ENCODE measurements at places on chromosomes 12 and 14.
A peak's percentile ranks its signal among the peaks of the same experiment; 100 is the strongest.

DNA sequence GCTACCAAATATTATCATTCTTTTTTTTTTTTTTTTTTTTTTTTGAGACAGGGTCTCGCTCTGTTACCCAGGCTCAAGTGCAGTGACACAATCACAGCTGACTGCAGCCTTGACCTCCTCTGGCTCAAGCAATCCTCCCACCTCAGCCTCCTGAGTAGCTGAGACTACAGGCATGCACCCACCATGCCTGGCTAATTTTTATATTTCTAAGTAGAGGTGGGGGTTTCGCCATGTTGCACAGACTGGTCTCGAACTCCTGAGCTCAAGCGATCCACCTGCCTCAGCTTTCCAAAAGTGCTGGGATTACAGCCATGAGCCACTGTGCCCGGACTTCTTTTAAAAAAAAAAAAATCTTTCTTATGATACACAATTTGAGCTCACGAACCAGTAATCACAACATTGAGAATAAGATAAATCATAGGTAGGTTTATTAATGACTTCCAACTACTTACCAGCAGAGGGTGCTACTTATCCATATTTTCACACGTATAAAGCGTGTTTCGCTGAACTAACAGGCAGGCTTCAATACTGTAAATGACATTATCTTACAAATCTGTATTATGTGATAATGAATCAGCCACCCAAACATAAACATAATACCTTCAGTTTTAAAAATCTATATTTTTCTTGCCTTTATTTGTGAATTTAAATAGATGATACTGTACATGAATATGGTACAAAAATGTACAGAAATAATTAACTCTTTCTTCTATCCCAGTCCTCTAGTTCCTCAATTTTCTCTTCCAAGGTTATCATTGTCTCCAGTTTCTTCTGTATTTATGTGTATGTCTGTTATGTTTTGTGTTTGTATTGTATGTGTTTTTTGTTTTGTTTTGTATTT lies 42.5 kb upstream of the BCAT1 start:
- peak; percentile 20 for DNase-seq

- no peak for DNase-seq
These were observed 123.4 kb downstream of the CMAS start for GRCh38 chr12:22169376-22169775.

GRCh38 chr12:115945491-115945885 lies 332.0 kb downstream of the MED13L start:
- no peak for DNase-seq

DNA sequence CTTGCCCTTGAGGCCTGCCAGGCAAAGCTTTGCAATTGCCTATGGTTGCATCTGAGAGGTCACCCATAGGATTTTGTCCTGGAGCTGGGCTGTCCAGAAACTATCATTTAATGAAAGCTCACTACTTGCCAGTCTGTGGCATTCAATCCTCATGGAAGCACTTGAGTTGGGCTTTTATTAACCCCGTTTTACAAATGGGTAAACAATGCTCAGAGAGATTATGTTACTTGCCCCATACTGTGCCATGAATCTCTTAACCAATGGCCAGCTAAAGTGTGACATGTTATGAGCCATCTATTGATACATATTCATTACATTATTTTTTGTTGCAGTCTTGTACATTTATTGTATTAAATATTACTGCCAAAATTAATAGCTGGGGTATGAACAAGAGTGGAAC lies 35.9 kb downstream of the PDZRN4 start:
- DNase-seq, result no peak

DNA sequence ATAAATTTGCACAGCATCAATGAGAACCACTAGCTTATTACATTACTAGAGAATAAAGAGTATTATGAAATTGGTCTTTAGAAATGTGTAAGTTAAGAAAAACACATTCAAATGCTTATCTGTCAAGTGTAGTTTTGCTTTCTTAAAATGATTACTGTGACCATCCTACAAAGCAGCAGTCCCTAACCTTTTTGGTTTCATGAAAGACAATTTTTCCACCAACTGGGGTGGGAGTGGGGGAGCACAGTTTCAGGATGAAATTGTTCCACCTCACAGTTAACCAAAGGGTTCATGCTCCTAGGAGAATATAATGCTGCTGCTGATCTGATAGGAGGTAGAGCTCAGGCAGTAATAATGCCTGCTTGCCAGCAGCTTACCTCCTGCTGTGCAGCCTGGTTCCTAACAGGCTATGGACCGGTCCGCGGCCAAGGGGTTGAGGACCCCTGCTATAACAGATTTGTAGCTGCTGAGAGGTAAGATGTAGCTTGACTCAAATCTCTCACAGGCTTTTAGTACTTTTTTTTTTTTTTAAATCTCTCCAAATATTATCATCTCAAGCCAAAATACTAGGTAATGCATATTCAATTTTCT lies 45.4 kb downstream of the PPP4R3A start:
- no peak for DNase-seq

DNA sequence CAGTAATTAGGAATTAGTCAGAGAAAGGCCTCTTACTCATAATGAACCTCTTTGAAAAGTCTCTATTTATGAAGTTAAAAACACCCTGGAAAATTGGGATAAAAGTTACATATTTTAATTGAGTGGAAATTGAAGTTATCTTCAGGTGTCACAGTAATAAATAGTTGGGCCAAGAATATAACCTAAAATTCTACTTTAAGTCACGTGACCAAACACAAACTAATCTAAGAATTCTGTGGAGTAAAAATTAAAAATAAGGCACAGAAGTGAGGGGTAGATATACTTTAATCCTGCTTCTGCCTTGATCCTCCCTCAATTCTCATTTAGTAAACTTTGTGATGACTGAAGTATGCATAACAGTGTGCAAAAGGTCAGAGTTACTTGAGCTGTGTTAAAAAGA lies 226.4 kb downstream of the NAV3 start:
- no peak for DNase-seq

GRCh38 chr12:15543347-15543746 lies 221.0 kb downstream of the PTPRO start:
- no peak for DNase-seq

GRCh38 chr14:64649383-64649998 lies 54.7 kb upstream of the PLEKHG3 start:
- no peak for DNase-seq

- no peak for DNase-seq
These were observed at the start of gene GPR162 for GRCh38 chr12:6821591-6822425. TSS of gene GPR162 (plus strand) at chr12:6821821. CDS start at chr12:6823899, 2,078 bp downstream.

DNA sequence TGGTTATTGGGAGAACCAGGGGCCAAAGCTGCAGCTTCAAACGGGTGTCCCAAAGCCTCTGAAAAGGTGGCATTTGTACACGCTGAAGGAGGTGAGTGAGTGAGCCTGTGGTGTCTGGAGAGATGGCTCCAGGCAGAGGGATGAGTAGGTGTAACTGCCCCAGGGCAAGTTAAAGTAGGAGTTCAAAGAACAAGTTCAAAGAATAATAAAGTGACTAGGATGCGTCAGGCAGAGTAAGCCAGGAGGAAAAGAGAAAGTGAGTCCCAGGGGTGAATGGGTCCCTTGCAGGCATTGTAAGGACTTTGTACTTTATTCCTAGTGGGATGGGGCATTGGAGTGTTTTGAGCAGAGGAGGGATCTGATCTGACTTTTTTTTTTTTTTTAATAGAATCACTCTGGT lies 201.4 kb upstream of the PWP1 start:
- no peak for DNase-seq

DNA sequence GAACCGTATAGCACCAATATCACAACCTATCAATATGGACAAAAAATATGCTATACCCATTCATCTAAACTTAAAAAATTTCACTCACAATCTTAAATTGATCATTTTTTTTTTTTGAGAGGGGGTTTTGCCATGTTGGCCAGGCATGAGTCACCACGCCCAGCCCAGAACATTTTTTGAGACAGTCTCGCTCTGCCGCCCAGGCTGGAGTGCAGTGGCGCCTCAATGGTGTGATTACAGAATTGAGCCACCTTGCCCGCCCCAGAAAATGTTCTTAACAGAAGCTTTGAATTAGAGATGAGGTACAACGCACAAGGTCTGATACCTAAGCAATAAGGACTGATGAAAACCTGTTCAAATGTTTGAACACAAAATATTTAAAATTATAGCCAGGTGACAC lies 15.8 kb upstream of the ATP5F1B start:
- DNase-seq, result no peak

GRCh38 chr14:90332271-90332584 lies 487 bp upstream of the NRDE2 start:
- DNase-seq, result no peak

DNA sequence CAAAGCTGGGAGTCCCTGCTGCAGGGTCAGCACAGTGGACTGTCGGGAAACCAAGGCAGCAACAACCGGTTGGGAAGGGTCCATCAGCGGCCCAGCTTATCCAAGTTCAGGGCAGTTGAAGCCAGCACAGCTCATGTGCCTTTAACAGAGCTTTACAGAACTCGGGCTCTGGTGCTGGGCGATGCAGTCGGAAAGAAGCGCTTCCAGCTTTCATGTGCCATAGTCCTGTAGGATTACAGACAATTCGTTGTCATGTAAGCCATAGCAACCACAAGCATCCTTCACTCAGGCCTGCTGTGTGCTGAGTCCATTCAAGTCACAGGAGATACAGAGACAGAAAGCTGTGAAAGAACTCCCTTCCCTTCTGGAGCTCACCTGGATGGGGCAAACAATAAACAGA lies 3.5 kb upstream of the FAM181A start:
- DNase-seq, result peak; percentile 44

DNA sequence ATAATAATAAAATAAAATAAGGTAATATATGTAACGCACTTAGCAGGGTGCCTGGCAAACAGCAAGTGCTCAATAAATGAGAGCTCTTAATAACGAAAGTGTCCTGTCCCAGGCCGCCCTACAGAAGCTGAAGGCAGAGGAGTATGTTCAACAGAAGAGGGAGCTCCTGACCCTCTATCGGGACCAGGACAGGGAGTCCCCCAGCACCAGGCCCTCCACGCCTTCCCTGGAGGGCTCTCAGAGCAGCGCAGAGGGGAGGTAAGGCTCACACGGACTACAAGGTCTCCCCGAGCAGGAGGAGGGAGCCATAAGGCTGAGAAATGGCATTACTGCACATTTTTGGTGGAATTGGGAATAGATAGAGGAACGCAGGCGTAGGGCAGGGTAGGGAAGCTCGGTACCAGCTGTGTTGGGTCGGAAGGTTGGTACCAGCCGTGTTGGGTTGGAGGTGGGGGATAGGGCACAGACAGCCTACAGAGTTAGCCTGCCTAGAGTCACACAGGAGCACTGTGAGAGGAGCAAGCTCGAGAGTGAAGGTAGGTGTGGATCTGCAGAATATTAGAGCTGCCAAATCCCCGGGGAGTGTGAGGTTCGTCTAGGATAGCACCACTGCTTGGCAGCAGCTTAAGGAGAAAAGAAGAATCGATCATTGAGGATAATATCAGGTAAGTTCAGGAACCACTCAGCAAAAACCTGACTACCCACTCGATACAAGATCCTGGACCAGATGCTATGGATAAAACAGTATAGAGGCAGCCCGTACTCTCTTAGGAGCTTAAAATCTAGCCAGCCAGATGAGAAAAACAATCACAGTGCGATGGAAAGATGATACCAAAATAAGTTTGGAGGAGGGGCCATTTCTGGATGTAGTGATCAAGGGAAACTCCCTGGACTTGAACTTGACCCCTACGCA lies 15.3 kb downstream of the TNFRSF1A start:
- no peak for DNase-seq

DNA sequence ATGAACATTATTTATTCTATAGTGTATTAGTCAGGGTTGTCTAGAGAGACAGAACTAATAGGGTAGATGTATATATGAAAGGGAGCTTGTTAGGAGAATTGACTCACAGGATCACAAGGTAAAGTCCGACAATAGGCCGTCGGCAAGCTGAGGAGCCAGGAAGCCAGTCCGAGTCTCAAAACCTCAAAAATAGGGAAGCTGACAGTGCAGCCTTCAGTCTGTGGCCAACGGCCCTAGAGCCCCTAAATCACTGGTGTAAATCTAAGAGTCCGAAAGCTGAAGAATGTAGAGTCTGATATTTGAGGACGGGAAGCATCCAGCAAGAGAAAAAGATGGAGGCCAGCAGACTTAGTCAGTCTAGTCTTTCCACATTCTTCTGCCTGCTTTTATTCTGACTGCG lies 912.2 kb downstream of the FLRT2 start:
- DNase-seq, result no peak

GRCh38 chr14:24233538-24233866 lies 773 bp downstream of the GMPR2 start:
- no peak for DNase-seq

- no peak for DNase-seq
These were observed 2.3 kb downstream of the OR6J1 start for GRCh38 chr14:22641846-22642245.

GRCh38 chr12:54857406-54857805 lies 3.1 kb downstream of the MUCL1 start:
- no peak for DNase-seq

- DNase-seq, result no peak
These were observed 17.3 kb upstream of the RFLNA start for GRCh38 chr12:124277394-124278241.

DNA sequence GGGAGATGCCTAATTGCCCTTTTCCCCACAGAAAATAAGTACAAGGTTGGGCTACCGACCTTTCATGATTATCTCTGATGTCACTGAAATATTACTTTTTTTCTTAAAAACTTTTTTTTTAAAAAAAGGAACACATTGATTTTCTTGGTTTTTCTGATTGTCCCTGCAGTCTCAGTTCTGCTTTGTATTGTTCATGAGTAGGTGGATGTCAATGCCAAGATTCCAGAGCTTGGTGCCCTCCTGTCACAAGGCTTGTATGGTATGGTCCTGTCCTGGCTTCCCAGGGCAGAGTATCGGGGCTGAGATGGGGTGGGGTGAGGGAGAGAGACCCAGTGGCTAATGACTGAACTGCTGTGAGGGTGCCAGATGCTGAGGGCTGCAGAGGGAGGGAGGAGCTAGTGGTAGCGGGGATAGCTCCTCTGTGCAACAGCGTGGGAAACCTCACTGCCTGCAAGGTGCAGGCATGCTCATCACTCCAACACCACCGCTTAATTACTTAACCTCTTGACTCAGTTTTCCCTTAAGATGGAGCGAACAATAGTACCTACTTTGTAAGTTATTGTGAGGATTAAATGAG lies 4.4 kb upstream of the CTDSP2 start:
- no peak for DNase-seq

DNA sequence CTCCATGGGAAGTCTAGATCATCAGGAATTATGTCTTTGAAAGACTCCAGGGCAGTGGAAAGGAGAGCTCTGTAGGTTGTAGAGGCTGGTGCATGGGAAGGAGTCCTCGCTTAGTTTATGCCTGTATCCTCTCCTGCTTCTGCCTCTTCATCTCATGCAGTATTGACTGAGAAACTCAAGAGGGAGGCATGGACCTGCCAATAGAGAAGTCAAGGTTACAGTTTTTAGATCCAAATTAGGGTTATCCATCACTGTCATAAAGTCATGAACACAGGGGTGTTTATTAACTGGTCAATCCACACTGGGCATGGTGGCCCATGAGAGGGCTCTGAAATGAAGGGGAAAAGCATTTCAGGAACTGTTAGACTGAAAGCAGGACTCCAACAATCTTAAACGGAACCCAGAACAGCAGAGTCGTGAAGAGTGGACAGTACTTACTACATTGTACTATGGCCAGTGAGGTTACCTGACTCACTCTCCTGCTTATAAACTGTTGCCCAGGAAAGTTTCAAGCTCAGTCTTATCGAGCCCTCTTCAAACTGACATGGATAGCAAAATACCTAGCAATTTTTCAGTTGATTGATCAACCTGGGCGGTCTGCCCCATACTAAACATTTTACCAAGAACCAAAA lies 30.1 kb upstream of the DHRS7 start:
- DNase-seq, result no peak

- DNase-seq, result no peak
These were observed 177.7 kb downstream of the MED13L start for GRCh38 chr12:116099652-116100432.

GRCh38 chr12:95151406-95151805 lies 65.9 kb downstream of the FGD6 start:
- no peak for DNase-seq
